ENCODE measurements at places on chromosomes 2 and 18. TPM values are rescaled to one million over a fixed set of nuclear protein-coding genes. Genes with fewer than 3 reads are reported as not detected.

GRCh38 chr2:236536727-236537398 is 32.8 kb upstream of the ACKR3 start:
- DNase-seq, result no peak
- no peak overlapping the region for H3K27ac ChIP-seq
- H3K27me3 ChIP-seq, result no peaks in the 10 kb centered on the region

- no peak overlapping the region for H3K27ac ChIP-seq
- no peak for DNase-seq
- H3K4me3 ChIP-seq, result no peak overlapping the region
Observed at GRCh38 chr18:10822456-10822855, 296.6 kb downstream of the NAPG start.

- H3K27ac ChIP-seq, result peak within 1 kb of the TSS; percentile 87
- H3K36me3 ChIP-seq, result no peaks in the 10 kb centered on the region
- peaks cover 30% of the 10 kb centered on the region for H3K4me1 ChIP-seq
- H3K4me3 ChIP-seq, result peak within 1 kb of the TSS; percentile 61
- H3K27me3 ChIP-seq, result no peaks in the 10 kb centered on the region
- peak; percentile 72 for DNase-seq
Observed at GRCh38 chr2:237627441-237628246, at the start of gene LRRFIP1. LRRFIP1 (plus strand) TSS chr2:237627587; CDS start chr2:237627645, 58 bp downstream.

DNA sequence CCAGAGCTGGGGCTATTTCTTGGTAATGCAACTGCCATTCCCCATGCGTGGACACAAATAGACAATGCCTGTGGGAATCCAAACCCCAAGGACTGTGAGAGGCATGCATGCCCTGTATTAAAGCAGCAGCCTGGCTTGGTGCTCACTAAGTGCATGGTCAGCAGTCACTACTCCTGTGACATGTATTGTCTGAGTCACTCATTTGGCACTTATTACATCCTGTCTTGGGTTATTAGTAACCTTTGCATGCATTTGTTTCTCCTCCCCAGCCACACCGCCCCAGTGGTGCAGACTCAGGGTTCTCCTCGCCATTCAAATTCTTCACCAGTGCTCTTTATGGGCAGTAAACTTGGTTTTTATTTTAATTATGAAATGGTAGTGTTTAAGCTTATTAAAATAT is 30.2 kb downstream of the PRKCE start:
- no peaks in the 10 kb centered on the region for H3K27me3 ChIP-seq
- H3K4me3 ChIP-seq, result no peak overlapping the region
- no peak for DNase-seq
- peaks cover 50% of the 10 kb centered on the region for H3K4me1 ChIP-seq

DNA sequence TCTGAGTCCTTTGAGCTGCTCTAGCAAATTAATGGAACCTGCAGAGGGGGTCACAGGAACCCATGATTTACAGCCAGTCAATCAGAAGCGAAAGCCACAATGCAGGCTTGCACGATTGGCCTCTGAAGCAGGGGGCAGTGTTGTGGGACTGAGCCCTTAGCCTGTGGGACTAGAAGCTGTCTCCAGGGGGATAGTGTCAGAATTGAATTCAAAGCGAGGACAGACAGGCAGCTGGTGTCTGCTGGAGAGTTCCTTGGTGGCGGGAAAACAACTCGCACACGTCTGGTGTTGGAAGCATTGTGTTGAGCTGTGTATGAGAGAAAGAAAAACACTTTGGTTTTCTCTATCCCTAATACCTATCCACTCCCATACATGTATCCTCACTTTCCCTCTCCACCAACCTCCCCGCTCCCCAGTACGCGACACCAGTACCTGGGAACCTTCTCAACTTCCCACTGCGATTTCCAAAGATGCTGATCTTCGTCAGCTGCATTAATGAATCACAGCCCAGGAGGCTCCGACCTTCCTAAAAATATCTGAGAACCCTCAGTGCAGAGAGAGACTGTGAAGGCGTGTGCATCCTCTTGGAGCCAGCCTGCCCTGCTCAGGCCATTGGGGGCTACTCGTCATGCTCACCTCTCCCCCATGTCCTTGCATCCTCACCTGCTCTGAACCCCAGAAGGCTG is 88.2 kb downstream of the HS1BP3 start:
- H3K27ac ChIP-seq, result no peak overlapping the region
- H3K27me3 ChIP-seq, result no peaks in the 10 kb centered on the region
- H3K4me3 ChIP-seq, result no peak overlapping the region

DNA sequence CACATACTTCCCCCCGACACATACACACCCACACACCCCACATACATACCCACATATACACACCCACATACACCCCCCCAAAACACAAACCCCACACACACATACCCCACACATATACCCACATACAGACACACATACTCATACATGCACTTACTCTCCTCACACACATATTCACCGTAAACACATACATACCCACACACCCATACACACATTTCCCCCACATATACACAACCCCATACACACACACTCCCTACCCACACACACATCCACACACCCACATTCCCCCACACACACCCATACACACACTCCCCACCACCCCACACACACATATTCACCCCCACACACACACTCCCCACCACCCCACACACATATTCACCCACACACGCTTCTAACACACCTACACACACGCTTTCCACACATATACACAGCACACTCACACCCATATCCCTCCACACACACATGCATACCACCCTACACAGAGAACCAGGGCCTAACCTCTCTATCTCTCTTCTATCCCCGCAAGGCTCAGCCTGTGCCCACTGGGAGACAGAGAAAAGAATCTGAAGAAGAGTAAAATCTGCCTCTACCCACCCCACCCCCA is 182.4 kb upstream of the ETAA1 start:
- no peak overlapping the region for H3K4me3 ChIP-seq
- no peaks in the 10 kb centered on the region for H3K36me3 ChIP-seq
- H3K4me1 ChIP-seq, result peaks cover 33% of the 10 kb centered on the region

DNA sequence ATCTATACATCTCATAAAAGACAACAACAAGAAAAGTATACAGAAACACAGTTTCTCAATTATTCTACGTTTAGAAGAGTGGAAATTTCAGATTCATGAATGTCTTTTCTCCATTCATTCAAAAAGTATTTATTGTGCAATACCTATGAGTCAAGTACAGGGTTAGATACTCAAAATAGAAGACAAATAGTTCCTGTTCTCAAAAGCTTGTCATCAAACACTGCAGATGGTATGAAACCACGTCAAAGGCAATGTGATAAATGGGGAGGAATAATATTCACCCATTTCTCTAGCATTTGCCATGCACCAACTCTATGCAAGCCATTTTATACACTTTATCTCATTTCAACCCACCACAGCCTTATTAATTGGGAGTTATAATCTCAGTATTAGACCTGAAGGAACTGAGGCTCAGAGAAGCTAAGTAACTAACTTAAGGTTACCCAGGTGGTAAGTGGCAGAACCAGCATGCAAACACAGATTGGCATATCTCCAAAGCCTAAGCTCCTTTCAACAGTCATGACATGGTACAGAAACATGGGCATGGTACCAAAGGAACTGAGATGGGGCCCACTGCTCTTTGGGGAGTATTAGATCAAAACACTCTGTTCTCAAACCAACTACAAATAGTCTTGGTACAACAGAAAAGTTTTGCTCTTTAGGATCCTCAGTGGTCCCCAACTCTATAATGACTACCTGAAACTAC is 67.2 kb upstream of the NPAS2 start:
- no peaks in the 10 kb centered on the region for H3K36me3 ChIP-seq
- H3K27ac ChIP-seq, result no peak overlapping the region
- peaks cover 26% of the 10 kb centered on the region for H3K4me1 ChIP-seq
- no peaks in the 10 kb centered on the region for H3K27me3 ChIP-seq
- no peak overlapping the region for H3K4me3 ChIP-seq

DNA sequence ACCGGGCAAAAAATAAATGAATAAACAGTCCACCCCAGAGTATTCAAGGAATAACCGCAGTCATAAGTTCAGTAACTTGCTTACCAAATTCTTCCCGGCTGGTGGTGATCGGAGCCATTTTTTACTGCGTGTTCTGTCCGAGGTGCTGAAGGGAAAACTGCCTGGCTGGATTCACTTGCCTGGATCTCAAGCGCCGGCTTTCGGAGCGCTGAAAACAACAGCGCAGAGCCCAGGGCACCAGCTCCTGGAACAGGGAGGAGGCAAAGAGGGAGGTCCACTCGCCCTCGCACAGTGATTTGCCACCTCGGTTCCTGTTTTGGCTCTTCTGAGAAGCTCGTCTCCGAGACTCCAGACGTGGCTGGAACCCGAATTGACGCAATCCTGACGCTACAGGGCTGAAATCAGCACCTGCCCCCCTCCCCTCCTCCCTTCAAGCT is at the start of gene SYT4:
TSS of gene SYT4 (minus strand) at position 327 of the 437 bp plus-strand sequence. CDS start at position 118, 209 bp downstream.
- H3K4me1 ChIP-seq, result no peaks in the 10 kb centered on the region
- no peak within 1 kb of the TSS for H3K27ac ChIP-seq
- no peak for DNase-seq
- H3K27me3 ChIP-seq, result no peaks in the 10 kb centered on the region
- H3K36me3 ChIP-seq, result no peaks in the 10 kb centered on the region

GRCh38 chr2:43727634-43728014 is 46.2 kb upstream of the DYNC2LI1 start:
- H3K4me3 ChIP-seq, result no peak overlapping the region
- H3K36me3 ChIP-seq, result no peaks in the 10 kb centered on the region
- H3K4me1 ChIP-seq, result peaks cover 5% of the 10 kb centered on the region
- no peak for DNase-seq
- H3K27me3 ChIP-seq, result no peaks in the 10 kb centered on the region

DNA sequence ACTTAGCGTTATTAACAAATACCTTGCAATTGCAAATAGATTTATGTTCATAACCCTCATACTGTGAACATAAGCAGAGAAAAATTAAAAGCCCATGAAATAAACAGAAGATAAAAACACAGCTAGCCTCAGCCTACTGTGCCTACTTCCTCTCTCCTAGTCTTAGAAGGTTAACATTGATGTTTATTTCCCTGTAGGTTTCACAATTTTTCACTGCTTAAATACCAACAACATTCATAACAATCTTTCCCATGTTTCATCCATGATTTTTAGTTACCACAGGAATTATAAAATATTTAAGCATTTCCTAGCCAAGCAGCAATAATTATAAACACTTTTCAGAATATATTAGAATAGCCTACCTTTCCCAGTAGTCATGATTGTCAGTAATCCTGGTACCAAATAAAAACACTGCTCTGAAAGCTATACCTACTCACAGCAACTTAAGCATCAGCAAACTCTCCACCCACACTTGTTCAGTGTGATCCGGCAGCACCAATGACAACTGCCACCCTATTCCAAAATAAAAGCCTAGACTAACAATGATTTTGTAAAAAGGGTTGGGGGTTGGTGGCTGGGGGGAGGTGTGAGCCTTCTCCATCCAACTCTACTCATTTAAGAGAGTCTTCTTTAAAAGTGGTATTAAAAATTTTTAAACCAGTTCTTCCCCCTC is 40.6 kb upstream of the RNU4ATAC start:
- no peak overlapping the region for H3K4me3 ChIP-seq
- H3K27me3 ChIP-seq, result no peaks in the 10 kb centered on the region
- DNase-seq, result no peak
- H3K36me3 ChIP-seq, result no peaks in the 10 kb centered on the region

- H3K27ac ChIP-seq, result peak overlapping the region; percentile 43
- no peaks in the 10 kb centered on the region for H3K36me3 ChIP-seq
- H3K4me3 ChIP-seq, result no peak overlapping the region
- DNase-seq, result no peak
- H3K27me3 ChIP-seq, result no peaks in the 10 kb centered on the region
- H3K4me1 ChIP-seq, result peaks cover 12% of the 10 kb centered on the region
Observed at GRCh38 chr2:191927991-191928390, 81.1 kb upstream of the CAVIN2 start.

DNA sequence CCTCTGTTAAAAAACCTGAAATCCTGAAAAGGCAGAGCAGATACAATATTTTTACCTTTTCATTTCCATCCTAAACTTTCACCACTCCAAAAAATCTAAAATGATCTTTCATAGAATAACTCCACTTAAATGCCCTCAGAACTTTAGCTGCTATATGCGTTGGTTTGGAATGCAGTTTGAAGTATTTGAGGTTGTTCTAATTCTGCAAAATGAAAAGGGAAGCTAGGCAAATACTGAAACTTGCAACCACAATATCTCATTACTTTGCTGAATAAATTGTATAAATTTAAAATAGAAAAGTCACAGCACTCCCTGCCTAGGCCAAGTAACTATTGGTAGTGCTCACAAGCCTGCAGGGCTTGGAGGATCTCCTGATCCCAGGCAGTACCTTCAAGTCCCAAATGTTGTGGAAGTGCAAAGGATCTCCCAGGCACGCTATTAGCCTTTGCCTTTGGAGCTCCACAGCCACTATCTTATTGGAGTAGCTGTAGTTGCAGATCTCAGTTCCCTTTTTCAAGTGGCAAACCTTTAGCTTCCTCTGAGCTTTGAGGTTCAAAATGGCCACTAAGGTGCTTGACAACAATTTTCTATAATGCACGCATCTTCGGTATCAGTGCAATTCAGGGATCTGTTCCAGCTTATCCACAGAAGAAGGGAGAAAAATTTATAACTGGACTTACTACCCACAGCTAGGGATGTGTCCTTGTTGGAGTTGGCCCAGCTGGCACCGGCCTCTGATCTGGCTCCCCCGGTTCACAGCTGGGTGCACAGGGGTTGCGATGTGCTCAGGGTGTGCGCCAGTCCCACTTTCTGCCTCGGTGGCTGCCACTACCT is 43.4 kb upstream of the ANKRD62 start:
- no peak for DNase-seq
- no peaks in the 10 kb centered on the region for H3K27me3 ChIP-seq
- no peaks in the 10 kb centered on the region for H3K4me1 ChIP-seq

DNA sequence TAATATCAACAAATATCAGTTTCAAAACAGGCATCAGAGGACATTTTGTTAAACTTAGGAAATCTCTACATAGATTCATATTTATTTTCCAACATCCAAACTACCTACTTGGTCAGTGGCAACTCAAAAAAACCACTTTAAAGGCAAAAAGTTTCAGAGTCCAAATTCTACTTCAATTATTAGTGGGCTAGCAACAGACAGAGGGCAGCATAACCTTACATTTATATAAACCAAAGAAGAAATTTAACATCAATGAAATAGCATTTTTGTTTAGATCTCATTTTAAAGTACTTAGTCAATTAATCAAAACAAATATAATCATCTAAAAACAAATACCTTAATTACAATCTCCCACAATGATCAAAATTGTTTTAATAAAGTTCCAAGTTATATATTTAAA is 33.3 kb downstream of the RTTN start:
- peaks cover 3% of the 10 kb centered on the region for H3K4me1 ChIP-seq
- no peak for DNase-seq
- no peaks in the 10 kb centered on the region for H3K36me3 ChIP-seq
- no peak overlapping the region for H3K4me3 ChIP-seq
- H3K27ac ChIP-seq, result no peak overlapping the region

- no peaks in the 10 kb centered on the region for H3K4me1 ChIP-seq
- H3K27ac ChIP-seq, result no peak overlapping the region
- H3K4me3 ChIP-seq, result no peak overlapping the region
- no peaks in the 10 kb centered on the region for H3K36me3 ChIP-seq
- DNase-seq, result no peak
Observed at GRCh38 chr2:146135245-146135644, 1615.3 kb upstream of the ZEB2 start.

GRCh38 chr2:202911203-202911511 is 316 bp downstream of the WDR12 start:
- no peaks in the 10 kb centered on the region for H3K27me3 ChIP-seq
- peak overlapping the region; percentile 78 for H3K4me3 ChIP-seq
- H3K4me1 ChIP-seq, result no peaks in the 10 kb centered on the region
- H3K36me3 ChIP-seq, result no peaks in the 10 kb centered on the region
- H3K27ac ChIP-seq, result peak overlapping the region; percentile 88

The SERPINB3 gene
- total RNA-seq, result not detected

The IL36G gene
- not detected for total RNA-seq

The RTKN gene
- 14.9 TPM for total RNA-seq

The POU3F3 gene
- total RNA-seq, result 0.95 TPM

The GAL3ST2 gene
- total RNA-seq, result 0.68 TPM

The MAP2 gene
- total RNA-seq, result 14.1 TPM

The NEURL3 gene
- not detected for total RNA-seq

The CAB39 gene
- total RNA-seq, result 74.6 TPM

The EIF2AK2 gene
- 38.5 TPM for total RNA-seq

The KANSL3 gene
- 50.4 TPM for total RNA-seq

The KCNG2 gene
- total RNA-seq, result 0.41 TPM

The GULP1 gene
- 50.9 TPM for total RNA-seq

The GBX2 gene
- total RNA-seq, result not detected

Measured in sigmoid colon (tissue), 7 donors.